Urinary bladder (tissue), 4 donors: ENCODE measurements at places on chromosomes 11 and 22.

DNA sequence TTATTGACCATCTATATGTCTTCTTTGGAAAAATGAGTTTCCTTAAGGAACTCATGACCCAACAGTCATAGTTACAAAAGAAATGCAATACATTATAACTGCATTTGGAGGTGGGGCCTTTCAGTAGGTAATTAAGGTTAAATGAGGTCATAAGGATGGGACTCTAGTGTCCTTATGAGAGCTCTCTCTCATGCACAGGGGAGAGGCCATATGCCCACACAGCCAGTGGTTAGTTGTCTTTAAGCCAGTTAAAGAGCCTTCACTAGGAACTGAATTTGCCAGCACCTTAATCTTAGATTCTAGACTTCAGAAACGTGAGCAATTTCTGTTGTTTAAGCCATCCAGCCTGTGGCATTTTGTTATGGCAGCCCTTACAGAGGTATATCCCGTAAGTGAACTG is 27.3 kb downstream of the INTS4 start:
- no peak for DNase-seq

DNA sequence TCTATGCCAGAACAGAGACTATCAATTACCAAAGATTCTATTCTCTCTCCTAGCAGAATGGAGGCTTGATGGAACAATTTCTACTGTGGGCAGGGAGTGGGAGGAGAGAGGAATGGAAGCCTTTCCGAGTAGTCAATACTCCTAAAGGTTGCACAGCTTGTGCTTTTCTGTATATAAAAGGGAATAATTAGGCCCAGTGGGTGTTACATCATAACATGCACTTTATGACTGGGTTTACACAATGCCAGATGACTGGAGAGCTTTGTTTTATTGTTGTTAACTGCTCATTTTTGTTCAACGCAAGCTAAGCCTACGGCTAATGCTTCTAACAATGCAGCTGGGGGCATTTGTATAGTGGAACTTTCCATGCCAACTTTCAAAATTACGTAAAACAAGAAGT is 2237.9 kb upstream of the RAG2 start:
- DNase-seq, result no peak

DNA sequence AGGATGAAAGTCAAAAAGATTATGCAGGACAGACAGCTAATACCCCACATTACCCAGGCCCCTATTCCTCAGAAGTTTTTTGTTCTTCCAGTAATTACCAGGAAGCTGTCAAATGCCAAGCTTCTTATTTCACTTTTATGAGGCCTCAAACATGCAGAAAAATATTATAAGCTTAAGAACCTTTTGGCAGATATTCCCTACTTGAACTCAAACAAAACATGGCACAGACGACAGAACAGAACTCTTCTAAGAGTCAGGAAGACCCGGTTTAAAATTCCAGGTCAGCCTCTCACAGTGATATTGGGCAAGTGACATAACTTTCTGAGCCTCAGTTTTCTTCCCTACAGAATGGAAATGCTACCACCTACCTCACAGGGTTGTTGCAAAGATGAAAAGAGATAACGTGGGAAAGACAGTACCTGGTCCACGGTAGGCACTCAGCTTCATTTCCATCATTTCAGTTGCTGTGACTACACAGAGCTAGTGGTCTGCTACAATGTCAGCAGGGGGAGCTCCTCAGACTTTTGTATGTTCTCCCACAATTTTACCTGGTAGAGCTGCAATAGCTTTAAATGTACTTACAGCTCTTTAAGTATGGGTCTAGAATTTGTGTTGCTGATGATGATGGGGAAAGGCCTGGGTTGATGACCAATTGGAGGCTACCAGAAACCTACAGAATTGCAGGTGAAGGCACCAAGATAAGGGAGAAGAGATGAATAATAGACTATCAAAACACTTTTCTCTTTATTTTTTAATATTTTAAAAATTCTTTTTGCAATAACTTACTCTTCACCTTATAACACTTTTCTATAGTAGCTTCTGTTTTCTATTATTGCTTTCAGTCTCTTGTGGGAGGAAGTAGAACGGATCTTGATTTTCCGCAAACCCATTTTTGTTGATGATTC is 98.3 kb upstream of the CHRM4 start:
- no peak for DNase-seq

DNA sequence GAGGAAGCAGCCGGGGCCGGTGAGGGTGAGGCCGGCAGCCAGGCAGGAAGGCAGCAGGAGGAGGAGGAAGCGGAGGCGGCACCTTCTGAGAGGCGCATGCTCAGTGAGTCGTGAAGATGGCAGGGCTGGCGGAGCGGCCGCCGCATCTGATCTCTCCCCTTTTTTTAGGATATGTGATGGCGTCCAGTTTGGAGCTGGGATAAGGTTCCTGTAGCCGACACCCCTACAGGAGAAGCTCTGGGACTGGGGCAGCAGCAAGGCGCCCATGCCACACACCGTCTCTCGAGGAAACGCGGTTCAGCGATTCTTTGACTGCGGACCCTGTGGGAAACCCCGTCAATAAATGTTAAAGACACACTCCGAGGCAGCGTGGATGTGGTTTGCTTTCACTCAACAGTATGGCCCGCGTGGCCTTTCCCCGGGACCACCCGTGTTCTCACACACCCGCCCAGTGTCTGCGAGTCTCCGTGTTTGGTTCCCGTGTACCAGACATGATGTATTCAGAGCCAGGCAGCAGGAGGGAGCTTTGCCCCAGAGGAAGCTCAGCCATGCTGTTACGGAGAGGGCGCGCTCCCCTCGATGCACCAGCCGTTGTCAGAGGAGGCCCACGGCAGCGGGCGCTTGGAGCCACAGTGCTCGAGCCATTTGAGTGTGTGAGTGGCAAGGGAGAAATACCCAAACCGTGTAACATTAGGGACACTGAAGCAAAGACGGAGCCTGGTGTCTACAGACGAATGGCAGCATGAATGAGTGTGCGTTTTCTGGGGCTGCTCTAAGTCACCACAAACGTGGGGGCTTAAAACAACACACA is 27.7 kb upstream of the PARVB start:
- no peak for DNase-seq

- DNase-seq, result no peak
Measured at GRCh38 chr11:133966921-133967598, 10.3 kb upstream of the IGSF9B start.

GRCh38 chr22:42544686-42545085 is 9.1 kb upstream of the SERHL2 start:
- no peak for DNase-seq

DNA sequence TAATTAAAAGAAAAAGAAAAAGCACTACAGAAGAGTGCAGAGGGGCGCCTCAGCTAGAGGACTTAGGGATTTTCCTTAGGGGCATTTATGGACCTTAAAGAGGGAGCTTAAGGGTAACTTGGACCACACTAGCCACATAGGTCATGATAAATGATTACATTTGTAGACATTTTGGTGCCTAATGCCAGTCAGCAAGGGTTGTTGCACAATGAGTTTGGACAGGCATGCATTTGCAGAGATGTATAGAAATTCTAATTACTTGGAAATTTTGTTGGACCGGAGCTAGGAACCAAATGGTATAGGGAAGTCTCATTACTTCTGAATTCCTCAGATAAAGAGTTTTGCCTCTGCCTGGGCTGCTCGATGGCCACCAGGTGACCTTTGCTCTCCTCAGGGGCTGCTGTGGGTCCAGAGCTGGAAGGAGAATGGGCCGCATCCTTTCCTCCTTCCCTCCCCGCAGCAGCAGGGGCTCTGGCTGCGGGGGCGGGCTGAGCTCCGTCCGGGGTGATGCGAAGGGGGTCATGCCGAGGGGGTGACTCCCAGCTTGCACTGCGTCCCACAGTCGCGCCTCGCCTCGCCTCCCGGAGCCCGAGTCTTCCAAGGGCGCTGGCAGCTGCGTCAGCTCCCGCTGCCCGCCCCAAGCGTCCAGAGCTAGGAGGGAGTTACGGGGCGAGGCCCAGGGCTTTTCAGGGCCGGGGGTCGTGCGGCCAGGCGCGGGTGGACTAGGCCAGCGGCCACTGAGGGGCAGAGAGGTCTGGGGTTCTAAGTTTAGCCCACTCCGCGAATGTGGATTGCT is 20.3 kb upstream of the MALAT1 start:
- no peak for DNase-seq

DNA sequence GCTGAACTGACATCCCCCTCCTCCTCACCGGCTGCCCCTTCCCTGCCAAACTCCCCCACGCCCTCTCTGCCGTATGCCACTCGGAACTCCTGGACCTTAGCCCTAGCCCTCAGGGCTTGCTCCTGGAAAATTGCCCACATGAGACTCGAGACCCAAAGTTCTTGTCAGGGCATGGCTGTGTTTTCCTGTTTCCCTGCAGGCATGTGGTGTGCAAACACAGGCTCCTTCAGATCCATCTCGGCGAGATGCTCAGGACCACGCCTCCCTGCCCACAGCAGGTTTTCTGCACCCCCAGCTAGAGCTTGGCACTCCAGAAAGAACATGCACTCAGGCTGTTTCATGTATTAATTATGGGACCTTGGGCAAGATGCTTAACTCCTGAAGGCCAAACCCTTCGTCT is 1480.4 kb downstream of the BRD1 start:
- DNase-seq, result no peak

- DNase-seq, result no peak
Measured at GRCh38 chr11:95145430-95146060, 55.9 kb downstream of the ENDOD1 start.
